ENCODE measurements at places on chromosomes 4 and X. TPM values are rescaled to one million over a fixed set of nuclear protein-coding genes. Genes with fewer than 3 reads are reported as not detected.
A peak's percentile ranks its signal among the peaks of the same experiment; 100 is the strongest.

- no peaks in the 10 kb centered on the region for H3K4me1 ChIP-seq
- H3K36me3 ChIP-seq = no peaks in the 10 kb centered on the region
- DNase-seq = no peak
- no peak overlapping the region for H3K4me3 ChIP-seq
- H3K27ac ChIP-seq = no peak overlapping the region
- no peaks in the 10 kb centered on the region for H3K27me3 ChIP-seq
Observed at GRCh38 chrX:49970674-49971073, 48.3 kb downstream of the CLCN5 start.

GRCh38 chr4:76300012-76300411, 6.5 kb upstream of the STBD1 start:
- H3K36me3 ChIP-seq = peaks cover 45% of the 10 kb centered on the region
- H3K4me1 ChIP-seq = peaks cover 46% of the 10 kb centered on the region
- peaks cover 23% of the 10 kb centered on the region for H3K27me3 ChIP-seq
- no peak overlapping the region for H3K4me3 ChIP-seq

DNA sequence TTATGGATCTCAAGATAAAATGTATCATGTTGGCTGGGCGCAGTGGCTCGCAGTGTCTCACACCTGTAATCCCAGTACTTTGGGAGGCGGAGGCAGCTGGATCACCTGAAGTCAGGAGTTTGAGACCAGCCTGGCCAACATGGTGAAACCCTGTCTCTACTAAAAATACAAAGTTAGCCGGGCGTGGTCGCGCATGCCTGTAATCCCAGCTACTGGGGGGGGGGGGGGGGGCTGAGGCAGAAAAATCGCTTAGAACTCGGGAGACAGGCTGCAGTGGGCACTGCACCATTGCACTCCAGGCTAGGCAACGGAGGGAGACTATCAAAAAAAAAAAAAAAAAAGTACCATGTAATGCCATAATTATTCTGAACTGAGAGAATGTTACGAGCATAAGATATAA, 2.1 kb downstream of the RBMX start:
- H3K27me3 ChIP-seq = no peaks in the 10 kb centered on the region
- peak overlapping the region; percentile 99 for H3K27ac ChIP-seq
- peak overlapping the region; percentile 99 for H3K4me3 ChIP-seq
- H3K36me3 ChIP-seq = peaks cover 45% of the 10 kb centered on the region

- H3K27me3 ChIP-seq = peaks cover 8% of the 10 kb centered on the region
- DNase-seq = no peak
- H3K4me3 ChIP-seq = no peak overlapping the region
- peak overlapping the region; percentile 20 for H3K27ac ChIP-seq
- peaks cover 40% of the 10 kb centered on the region for H3K36me3 ChIP-seq
- H3K4me1 ChIP-seq = peaks cover 45% of the 10 kb centered on the region
Observed at GRCh38 chr4:1178300-1179088, 6.1 kb upstream of the SPON2 start.

GRCh38 chr4:107858158-107858742, 33.5 kb downstream of the SGMS2 start:
- H3K27ac ChIP-seq = no peak overlapping the region
- no peaks in the 10 kb centered on the region for H3K36me3 ChIP-seq
- H3K27me3 ChIP-seq = peaks cover 37% of the 10 kb centered on the region
- peaks cover 9% of the 10 kb centered on the region for H3K4me1 ChIP-seq
- H3K4me3 ChIP-seq = no peak overlapping the region

- peaks cover 20% of the 10 kb centered on the region for H3K36me3 ChIP-seq
- no peak overlapping the region for H3K27ac ChIP-seq
- no peaks in the 10 kb centered on the region for H3K4me1 ChIP-seq
- DNase-seq = no peak
- no peaks in the 10 kb centered on the region for H3K27me3 ChIP-seq
Observed at GRCh38 chr4:169439244-169439643, 168.5 kb upstream of the SH3RF1 start.

DNA sequence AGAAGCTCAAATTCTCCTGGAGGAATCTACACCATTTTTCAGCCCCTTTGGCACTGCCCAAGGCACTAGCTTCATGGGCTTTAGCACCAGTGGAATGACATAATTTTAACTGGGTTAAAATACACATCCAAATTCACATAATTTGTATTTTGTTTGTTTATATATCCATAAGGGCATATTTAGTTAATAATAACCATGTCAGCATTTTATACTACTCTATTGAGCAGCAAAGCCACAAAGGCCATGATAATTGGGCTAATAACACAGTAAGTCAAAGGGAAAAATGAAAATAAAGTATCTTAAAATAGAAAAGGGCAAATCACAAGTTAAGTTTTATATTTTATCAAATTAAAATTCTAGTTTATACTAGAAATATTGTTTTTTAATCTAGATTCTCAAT, 262.7 kb upstream of the TACR3 start:
- no peak overlapping the region for H3K27ac ChIP-seq
- no peaks in the 10 kb centered on the region for H3K36me3 ChIP-seq
- no peaks in the 10 kb centered on the region for H3K4me1 ChIP-seq
- H3K27me3 ChIP-seq = no peaks in the 10 kb centered on the region

- no peak for DNase-seq
- H3K27me3 ChIP-seq = no peaks in the 10 kb centered on the region
- H3K4me1 ChIP-seq = peaks cover 19% of the 10 kb centered on the region
- peaks cover 12% of the 10 kb centered on the region for H3K36me3 ChIP-seq
Observed at GRCh38 chr4:98932539-98932938, 3.6 kb upstream of the EIF4E start.

DNA sequence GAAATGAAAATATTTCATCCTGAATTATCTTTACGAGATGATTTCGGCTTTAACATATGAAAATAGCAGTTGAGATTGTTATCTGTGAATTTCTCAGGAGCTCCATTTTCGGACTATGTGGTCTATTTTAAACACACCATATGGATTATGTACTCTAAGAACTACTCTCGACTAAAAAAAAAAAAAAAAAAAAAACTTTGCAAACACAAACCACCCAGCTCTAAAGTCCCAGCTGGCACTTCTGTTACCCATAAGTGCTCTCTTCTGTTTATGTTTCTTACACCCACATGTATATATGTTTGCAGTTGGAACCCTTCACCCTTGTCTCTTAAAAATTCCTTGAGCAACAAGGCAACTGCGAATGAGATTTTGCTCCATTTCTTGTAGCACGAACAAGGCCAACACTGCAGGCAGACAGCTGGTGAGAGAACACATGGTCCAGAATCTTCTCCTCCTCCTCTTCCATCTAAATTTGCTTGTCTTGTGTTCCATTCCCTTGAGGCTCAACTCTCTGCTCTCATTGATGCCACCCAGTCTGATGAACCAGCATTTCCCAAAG, 172.7 kb upstream of the HCCS start:
- H3K36me3 ChIP-seq = no peaks in the 10 kb centered on the region
- no peaks in the 10 kb centered on the region for H3K4me1 ChIP-seq
- no peak overlapping the region for H3K4me3 ChIP-seq
- DNase-seq = no peak

DNA sequence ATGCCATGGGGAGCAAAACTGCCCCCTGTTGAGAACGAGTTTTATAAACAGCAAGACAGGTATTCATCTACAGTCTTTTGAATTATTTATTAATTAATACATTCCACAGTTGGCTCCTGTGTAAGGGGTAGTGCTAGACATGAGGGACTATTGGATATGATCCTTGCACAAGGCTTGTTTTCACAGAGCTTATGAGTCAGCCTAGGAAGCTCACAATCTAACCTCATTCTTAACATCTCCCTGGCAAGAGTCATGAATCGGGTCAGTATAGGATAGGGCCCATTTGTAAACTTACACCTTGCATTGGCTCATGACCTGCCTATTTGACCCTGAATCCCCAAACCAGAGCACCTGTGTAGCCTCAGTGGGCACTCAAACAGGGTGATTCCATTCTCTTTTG, 209.1 kb upstream of the HCCS start:
- DNase-seq = no peak
- H3K4me1 ChIP-seq = no peaks in the 10 kb centered on the region
- no peak overlapping the region for H3K4me3 ChIP-seq
- H3K27ac ChIP-seq = no peak overlapping the region

- no peaks in the 10 kb centered on the region for H3K36me3 ChIP-seq
- no peaks in the 10 kb centered on the region for H3K4me1 ChIP-seq
- H3K27ac ChIP-seq = no peak overlapping the region
- no peak for DNase-seq
Observed at GRCh38 chrX:126847143-126847542, 27.6 kb downstream of the PRR32 start.

DNA sequence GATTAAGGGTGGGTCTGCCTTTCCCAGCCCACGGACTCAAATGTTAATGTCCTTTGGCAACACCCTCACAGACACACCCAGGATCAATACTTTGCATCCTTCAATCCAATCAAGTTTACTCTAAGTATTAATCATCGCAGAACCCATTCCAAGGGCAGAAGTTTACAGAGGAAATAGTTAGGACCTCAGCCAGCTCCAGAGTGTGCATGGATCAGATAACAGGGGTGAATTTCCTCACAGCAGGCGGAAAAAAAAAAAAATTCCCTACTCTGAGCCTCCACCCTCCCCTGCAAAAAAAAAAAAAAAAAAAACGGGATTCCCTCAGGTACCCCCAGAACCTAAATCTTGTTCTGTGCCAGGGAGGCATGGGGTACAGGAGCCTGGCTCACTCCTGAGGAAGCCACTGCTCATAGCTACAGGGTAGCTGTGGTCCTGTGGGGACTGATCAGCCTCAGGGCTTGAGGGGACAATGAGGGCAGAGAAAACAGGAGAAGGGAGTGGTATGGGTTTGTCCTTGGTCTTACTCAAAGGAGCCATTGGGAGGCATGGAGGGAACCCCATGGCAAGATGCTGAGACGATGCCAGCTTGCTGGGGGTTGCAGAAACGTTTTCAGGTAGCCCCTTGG, 113.0 kb downstream of the DHRSX start:
- no peaks in the 10 kb centered on the region for H3K4me1 ChIP-seq
- peaks cover 19% of the 10 kb centered on the region for H3K36me3 ChIP-seq
- no peak overlapping the region for H3K27ac ChIP-seq
- no peak for DNase-seq

DNA sequence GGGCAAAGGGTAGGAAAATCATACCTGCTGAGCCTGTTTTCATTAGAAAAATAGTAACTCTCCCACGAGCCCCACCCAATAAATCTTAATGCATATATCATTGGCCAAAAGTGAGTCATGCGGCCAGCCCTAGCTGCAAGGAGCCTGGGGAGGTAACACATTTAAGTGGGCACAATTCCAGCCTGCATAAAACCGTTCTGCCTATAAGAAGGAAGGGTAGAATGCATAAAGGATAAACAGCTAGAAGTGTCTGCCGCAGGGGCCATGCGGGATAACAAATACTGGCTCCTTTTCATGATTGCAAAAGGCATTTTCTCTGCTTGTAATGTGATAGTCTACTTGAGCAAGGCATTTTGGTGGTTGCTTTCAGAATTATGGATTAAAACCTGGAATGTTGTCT, 37.1 kb downstream of the EFHC2 start:
- no peaks in the 10 kb centered on the region for H3K4me1 ChIP-seq
- no peaks in the 10 kb centered on the region for H3K36me3 ChIP-seq
- no peaks in the 10 kb centered on the region for H3K27me3 ChIP-seq
- no peak overlapping the region for H3K4me3 ChIP-seq

DNA sequence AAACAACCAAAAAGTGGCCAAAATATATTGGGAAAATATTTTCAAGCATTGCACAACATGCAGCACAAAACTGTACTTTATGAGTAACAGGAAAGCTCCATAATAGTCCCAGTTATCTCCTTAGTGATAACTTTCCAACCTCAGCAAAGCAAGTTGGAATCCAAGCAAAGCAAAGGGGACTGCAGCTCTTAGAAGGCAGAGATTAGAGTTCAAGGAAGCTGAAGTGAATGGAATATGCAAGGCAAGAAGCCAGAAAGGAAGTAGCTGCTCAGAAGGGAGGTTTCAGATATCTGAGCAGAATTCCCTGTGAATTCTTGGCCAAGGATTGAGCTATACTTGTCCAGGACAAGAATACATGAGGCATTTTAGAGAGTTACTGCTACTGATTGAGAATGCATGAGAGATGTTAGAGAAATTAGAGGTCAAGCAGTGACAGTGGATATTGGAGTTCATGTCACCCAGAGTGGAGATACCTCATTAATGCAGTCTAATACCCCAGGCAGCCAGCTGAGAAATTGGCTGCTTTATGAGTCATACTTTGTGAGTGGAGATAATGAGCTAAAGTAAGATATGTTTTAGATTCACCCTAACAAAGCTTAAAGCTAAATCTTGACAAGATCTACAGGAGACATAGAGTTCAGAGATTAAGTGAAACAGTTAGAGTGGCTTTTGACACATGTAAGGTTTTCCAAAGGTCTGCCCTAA, 102.8 kb downstream of the INPP4B start:
- no peak overlapping the region for H3K27ac ChIP-seq
- H3K36me3 ChIP-seq = no peaks in the 10 kb centered on the region
- no peaks in the 10 kb centered on the region for H3K4me1 ChIP-seq
- no peaks in the 10 kb centered on the region for H3K27me3 ChIP-seq
- DNase-seq = no peak
- no peak overlapping the region for H3K4me3 ChIP-seq

The NEUROG2 gene
- not detected for total RNA-seq

The FDCSP gene
- not detected for total RNA-seq

The COL4A6 gene
- total RNA-seq = not detected

The MAGEC3 gene
- not detected for total RNA-seq

The PAGE2B gene
- total RNA-seq = 2.0 TPM

The FAM47A gene
- total RNA-seq = not detected

The MAOA gene
- total RNA-seq = 2.6 TPM

The CENPE gene
- 73.3 TPM for total RNA-seq

The CDK16 gene
- 80.6 TPM for total RNA-seq

The PAPSS1 gene
- 32.0 TPM for total RNA-seq

The DCAF12L2 gene
- not detected for total RNA-seq

The TMEM47 gene
- not detected for total RNA-seq

The ATXN3L gene
- not detected for total RNA-seq
